ENCODE measurements at places on chromosomes 2 and 18. TPM values are rescaled to one million over a fixed set of nuclear protein-coding genes. Genes with fewer than 3 reads are reported as not detected.

The SCN9A gene
- total RNA-seq = 2.6 TPM

The ACMSD gene
- not detected for total RNA-seq

The RNU2-63P gene
- 88.5 TPM for total RNA-seq

The POTEI gene
- under 0.01 TPM for total RNA-seq

The AKAIN1 gene
- not detected for total RNA-seq

The ARHGEF4 gene
- total RNA-seq = not detected
